ENCODE measurements at places on chromosomes 16 and 17.

DNA sequence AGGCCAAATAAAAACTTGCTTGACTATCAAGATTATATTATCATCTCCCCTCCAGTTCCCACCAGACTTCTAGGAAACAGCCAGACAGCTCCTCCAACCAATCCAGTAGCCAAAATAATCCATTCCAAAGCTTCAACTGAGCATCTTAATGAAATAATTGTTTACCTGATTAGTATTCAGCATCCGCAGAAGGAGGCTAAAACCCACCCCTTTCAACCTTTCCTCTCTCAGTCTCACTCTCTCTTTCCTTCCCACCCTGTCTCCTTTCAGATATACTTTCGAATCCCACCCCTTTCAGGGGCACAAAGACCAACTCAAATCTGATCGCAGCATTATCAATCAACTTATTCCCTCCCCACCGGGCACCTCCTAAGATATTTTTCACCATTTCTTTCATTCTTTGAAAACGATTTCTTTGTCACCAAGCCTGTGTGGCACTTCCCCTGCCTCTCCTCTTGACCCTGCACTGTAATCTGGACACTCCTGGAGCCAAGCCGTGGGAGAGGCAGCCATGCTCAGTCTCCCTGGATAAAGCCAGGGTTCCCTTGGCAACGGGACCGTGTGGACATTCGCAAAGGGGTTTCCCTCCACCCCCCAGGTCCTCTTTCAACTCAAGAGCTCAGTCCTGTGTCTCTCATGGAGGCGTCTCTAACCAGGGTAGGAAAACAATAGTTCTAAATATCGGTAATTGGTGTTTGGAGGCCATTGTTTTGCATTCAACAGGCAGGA is at the start of gene ANKFN1:
Gene ANKFN1 (plus strand): TSS at position 602 of the 729 bp plus-strand sequence. CDS start 59,193 bp downstream, outside the sequence.
- DNase-seq: no peak

GRCh38 chr17:13016881-13017654 is 759 bp downstream of the ELAC2 start:
- DNase-seq: no peak

DNA sequence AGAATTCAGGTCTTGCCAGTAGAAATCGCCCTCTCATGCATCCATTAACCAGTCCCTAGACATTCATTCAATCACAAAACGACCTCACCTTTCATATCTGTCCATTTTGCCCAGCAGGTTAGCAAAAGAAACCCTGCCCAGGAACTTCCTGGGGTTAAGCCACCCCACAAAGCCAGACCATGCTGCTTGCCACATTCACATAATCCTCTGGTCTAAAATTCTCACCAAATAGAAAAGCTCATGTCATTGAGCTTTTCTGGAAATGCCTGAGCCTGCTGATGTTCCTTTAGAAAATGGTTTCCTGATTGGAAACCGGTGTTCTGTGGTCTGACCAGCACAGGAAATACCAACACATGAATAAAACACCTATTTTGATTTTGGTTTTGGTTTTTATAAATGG is 21.6 kb upstream of the DYNLRB2 start:
- DNase-seq: no peak

- DNase-seq: no peak
These were observed 66.8 kb downstream of the RTN4RL1 start for GRCh38 chr17:1958134-1958881.

DNA sequence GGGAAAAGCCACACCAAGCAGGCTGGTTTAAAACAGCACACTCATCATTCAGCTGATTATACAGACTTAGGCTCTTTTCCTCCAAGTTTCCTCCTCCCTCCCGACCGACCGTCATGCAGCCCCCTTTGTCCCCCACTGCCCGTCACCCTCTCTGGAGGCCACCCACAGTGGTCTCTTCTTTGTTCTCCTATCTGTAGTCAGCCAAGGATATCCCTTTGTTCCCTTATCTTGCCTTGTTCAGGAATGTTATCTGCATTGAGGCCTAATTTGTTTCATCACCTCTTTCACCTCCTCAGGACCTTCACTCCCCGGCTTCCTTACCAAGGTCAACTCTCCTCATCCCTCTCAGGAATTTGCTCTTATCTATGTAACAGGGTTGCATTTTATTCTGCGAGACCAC is 186.4 kb upstream of the CDH13 start:
- no peak for DNase-seq

DNA sequence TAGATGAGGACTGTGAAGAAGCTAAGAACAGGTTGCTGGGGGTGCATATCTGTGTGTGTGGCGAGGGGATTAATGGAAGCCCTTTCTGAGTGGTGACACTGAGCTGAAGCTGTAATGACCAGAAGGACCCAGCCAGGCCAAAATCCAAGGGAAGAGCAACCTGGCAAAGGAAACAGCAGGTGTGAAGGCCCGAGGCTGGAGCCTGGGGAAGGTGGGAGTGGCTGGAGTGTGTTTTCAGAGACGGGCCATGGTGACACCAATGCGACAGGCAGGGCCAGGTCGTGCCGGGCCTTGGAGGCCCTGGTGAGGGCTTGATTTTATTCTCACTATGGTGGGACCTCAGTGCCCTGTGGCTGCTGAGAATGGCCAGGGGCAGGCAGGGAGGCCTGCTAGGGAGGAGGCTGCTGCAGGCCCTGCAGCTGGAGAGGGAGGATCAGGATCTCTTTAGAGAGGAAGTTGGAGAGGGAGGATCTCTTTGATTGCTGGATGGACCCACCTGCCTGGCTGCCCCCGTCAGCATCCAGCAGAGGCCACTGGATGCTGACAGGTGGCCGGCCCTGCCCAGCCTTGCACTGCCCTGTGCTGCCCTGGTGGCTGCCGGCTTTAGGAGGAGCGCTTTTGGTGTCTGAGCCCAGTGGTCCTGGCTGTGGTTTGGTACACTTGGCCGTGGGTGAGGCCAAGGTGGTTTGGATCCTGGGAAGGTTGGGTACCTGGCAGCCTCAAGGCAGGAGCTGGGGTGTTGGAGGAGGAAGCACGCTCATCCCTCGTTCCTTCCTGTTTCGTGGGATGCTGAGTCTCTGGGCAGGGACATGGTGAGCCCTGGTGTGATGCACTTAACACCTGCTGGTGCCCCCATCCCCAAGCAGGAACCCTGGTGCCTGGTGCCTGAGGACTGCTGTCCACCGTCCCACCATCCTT is 188.3 kb downstream of the SEC14L1 start:
- no peak for DNase-seq

DNA sequence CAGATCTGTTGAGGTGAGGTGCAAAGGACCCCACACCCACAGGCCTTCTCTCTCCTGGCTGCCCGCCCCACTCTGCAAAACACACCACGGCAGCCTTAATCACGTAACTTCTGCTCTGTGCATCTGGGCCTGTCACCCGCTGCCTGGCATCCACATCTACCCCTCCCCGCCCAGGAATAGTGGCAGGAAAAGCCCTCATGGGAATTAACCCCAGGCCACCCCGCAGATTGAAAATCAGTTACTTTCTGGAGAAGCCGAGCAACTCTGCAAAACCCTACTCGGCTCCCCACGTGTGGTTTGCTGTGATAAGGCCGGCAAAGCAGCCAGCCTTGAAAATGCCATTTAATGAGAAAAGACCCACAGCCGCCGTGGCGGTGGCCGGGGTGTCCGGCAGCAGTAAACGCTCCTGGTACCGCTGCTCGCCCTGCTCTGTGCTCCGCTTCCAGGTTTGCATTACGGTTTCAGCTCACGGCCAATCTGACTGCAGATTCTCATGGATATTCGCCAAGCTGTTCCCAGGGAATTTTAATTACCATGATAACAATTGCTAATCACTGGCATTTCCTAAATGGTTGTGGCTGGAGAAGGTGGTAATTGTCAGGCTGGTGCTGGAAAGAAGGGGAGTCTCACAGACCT is 78.0 kb upstream of the DOC2B start:
- DNase-seq: no peak

DNA sequence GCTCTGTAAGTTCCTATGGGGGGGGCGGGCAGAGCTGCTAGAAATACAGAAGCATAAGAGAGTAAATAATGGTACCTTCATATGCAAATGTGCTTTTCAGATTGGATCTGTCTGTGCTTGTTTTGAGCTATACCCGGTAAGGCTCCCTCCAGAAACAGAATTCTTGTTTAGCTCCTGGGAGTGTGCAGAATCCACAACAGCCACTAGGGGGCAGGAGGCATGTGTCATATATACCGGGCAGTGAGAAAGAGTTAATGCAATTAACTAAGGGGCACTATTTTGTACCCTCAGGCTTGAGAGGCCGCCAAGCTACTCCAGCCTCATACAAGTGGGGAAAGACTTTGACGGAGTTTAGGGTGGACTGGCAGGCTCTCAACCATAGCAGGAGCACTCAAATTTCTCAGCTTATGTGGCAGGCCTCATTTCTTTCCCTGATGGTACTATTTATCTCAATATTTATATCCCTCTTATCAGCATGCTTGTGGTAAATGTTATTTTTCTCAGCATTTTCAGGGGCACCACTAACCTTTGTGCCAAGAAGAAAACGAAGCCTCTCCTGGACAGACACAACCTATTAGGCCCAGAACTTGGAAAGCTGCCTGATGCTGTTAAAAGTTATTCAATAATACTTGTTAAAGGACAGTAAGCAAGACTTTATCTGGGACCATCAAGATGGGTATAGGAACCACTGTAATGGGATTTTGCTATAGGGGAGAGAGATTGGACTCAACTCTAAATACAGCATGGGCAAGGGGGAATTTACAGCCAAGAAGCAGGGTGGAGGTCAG is 10.7 kb upstream of the CENPV start:
- peak; percentile 84 for DNase-seq

DNA sequence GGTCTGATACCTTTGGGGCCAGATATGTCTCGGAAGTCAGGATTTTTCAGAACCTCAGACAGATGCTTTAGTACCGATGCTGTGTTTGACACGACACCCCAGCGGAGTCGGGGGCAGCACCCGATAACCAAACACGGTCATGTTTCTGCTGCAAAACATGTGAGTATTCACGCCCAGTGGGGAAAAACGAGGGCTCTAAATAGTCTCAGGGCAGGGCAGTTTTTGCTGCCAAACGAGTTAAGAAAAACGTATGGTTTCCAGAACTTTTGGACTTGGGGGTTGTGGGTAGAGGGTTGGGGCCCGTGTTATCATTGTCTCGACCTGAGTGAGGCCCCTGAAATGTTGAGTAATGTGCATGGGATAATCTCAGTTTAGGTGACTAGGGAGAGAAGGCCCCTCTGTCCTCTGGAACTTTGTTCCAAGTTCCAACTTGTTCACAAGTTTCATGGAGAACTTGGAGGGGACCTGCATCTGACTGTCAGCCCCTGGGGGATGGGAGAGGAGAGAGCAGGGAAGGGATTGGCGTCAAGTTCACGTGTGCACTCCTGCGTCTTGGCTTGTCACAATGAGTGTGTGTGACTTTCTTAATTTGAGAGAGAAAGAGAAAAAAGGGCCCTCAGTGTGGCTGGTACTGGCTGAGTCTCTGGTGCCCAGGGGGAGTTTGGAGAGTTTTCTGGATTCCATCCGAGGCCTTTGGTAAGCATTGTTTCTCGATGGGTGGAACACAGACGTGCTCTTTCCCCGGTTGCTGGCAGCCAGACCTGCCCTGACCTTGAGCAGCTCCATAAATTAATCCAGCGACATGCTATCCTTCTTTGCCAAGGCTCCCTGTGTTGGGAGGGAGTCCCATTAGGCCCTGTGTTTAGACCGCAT is 83.9 kb upstream of the CIBAR2 start:
- DNase-seq: no peak

DNA sequence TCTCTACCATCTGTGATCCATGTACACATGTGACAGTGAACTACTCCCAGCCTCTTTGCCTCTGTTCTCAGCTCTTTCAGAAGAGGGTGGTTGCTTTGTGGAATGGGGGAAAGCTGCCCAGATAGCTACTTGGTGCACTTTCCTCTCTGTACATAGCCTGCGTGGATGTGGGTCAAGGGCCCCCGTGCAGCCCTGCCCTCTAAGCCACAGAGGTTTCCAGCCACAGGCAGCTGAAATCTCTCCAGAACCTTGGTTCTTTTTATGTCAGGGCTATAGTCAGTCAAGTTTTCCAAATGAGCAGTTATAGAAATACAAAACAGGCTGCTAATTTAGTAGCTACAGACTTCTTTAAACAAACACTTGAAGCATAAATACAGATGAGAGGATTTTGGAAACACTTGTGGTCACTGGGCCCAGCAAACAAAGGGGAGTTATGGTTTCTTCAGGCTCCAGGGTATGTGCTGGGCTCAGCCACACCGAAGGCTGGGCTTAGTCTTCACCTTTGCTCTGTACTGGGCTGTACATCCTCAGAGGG is 199.7 kb upstream of the ASIC2 start:
- no peak for DNase-seq

GRCh38 chr16:1073566-1074378 is 1.2 kb downstream of the SSTR5 start:
- no peak for DNase-seq

DNA sequence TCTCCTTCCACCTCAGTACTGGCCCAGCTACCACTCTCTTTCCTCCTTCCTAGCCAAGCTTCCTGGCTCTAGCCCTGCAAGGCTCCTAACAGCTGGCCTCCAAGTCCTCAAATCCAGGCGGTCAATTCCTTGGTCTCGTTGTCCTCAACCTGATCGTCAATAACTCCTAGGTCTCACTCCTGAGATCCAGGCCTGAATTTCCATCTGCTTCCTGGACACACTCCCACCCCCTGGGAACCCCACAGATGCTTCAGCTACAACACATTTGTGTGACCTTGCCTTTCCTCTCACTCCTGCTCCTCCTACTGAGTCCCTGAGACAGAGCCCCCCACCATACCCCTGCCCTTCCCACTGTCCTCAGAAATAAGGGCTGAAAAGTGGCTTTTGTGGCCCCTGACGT is 2.3 kb downstream of the ENKD1 start:
- DNase-seq: no peak

DNA sequence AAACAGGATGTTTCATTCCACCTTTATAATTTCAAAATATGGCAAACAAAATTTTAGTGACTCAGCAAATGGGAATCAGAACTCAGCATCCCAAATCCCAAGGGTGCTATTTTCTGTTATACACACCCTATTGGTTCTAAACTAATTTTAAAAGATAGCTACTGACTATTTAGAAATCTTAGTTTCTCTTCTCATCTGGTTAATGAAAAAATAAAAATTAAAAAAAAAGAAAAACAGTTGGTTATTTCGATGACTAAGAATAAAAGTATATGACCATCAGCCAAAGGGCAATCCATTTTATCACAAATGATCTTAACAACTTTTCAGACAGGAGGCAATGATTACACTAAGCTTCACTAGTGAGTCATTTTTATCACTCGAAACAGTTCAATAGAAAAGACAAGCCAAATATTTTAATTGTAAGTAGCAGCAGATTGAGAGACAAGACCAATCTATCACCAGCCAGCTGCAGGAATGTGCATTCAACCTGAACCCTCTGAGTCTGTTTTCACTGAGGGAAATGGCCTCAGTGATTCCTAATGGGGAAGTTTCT is 15.2 kb downstream of the PHLPP2 start:
- DNase-seq: no peak

DNA sequence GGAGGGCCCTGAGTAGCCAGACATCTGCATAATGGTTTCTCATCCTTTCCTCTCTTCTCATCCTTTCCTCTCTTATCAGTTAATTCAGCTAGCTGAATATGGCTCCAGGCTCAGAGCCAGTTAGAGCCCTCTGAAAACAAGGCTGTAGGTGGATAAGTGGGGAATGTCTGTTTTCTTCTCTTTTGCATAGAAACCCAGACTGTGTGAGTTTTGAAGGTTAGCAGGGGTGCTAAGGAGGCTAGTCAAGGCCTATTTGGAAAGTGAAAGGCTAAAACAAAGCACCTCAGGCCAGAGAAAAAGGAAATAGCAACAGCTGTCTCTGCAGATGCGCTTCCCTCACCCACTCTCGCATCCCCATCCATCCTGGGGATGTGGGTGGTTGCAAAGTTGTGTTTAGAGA is 420.9 kb downstream of the SHISA9 start:
- no peak for DNase-seq
